ENCODE measurements at places on chromosomes 2 and 18.

DNA sequence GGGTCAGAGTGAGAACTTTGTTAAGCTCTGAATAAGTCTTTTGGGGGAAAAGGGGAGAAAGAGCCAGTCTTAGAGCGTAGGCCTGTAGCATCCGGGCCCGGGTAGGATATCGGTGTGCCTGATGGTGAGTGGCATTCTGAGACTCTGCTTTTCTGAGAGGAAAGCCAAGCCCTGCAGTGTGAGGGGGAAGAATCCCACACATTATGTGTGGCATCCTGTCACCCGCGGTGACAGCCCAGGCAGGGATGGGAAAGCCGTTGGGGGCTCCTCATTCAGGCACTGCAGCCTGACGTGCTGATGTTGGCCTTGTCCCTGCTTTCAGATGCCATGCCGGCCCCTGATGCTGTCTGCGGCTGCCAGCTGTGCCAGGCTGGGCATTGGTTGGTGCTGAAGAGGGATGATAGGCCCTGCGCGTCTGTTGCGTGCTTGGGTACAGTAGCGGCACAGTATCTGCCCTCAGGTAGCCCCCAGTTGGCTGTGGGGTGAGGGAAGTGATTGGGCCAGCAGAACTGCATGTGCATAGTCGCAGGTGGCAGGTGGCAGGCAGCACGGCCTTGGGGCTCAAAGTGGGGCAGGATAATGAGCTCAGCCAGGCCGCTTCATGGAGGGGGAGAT lies 37.6 kb downstream of the GLI2 start:
- no peak for DNase-seq

DNA sequence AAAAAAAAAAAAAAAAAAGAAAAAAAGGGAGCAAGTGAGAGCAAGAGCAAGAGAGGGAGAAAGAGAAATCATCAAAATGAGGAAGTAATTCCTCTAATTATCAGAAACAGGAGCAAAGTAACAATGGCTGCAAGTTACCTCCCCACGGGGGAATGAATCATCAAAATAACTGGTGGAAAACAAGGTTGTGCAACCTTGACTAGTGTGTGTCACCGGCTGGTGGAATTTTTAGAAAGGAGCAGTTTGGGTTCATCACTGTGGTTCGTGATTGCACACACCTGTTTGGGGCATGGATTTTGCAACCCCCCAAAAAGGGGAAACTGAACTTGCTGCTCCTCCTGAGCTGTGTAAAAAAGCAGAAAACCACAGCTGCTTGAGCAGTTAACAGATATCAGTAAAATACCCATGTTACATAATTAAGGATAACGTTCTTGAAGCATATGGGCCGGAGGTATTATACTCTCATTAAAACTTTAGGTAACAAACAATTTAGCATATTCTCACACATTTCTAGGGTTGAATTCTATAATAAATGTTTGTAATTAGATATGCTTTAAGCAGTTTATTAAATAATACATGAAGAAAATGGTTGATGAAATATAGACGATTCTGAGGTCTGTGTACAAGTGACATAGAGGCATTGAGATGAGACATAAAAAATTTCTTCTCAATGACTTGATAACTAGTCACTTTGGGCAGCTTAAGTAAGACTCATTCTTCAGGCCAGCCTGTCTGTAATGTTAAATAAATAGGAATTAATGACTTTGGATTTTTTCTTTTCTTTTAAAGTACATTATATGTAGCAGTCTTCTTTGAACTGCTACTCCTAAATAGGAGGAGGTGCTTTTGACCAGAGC lies 184.2 kb upstream of the ZEB2 start:
- DNase-seq: no peak

- no peak for DNase-seq
Observed at GRCh38 chr2:9287400-9288045, 80.9 kb downstream of the ASAP2 start.

GRCh38 chr2:238696331-238696730 lies 151.6 kb upstream of the TWIST2 start:
- no peak for DNase-seq

GRCh38 chr2:100630473-100630977 lies 67.7 kb downstream of the PDCL3 start:
- no peak for DNase-seq

GRCh38 chr18:78772360-78773302 lies 207.0 kb upstream of the SALL3 start:
- DNase-seq: no peak

DNA sequence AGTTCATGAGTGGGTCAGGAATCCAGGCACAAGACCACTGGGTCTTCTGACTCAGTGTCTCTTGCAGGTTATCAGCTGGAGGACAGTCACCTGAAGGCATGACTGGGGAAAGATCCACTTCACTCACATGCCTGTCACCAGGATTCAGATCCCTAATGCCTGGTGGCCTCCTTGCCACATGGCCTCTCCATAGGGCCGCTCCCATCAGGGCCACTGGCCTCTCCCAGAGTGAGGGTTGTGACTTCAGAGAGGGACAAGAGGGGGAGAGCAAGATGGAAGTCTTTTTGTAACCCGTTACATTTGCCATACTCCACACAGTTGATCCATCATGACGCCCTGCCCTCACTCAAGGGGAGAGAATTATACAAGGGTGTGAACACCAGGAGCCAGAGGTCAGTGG lies 13.0 kb upstream of the OTOS start:
- no peak for DNase-seq

DNA sequence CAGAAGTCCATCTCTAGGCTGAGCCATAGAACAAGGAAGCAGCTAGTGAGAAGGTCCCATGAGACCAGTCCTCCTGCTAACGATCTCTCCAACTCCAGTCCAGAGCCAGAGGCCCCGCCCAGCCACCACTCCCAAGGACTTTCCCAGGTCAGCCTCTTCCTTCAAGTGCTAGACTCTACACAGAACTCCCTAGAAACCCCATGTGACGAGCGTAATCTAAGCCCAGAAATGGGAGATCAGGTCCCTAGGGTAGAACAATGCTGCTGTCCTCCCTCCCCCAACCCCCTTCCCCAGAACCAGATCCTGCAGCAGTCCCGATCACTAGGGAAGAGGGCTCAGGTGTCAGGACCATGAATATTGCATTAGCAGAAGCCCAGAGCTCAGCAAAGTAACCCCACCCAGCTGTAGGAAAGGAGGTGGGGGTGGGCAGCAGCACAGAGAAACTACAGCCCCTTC lies 6.9 kb downstream of the DCTN1 start:
- DNase-seq: no peak

DNA sequence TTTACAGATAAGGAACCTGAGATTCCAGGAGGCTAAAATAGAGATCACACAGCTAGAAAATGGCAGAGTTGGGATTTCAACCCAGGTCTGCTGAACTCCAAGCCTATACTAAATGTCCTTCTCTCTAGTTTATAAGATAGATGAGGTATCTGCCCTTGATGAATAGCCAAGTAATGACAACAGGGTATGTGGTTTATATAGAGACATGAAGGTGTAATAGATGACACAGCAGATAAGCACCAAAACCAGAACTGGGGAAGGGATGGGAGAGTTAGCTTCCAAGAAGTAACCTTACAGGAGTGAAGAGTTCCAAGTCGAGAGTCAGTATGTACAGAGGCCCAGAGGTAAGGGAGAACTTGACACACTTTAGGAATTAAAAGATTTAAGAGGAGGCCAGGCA lies 104.7 kb upstream of the UBXN4 start:
- no peak for DNase-seq

GRCh38 chr18:2154278-2154677 lies 417.0 kb downstream of the METTL4 start:
- no peak for DNase-seq

GRCh38 chr2:41803361-41803760 lies 244.5 kb upstream of the PKDCC start:
- DNase-seq: no peak

GRCh38 chr2:238418196-238418998 lies 8.3 kb upstream of the ASB1 start:
- DNase-seq: no peak

- DNase-seq: no peak
Observed at GRCh38 chr2:85111819-85112281, 21.3 kb upstream of the TCF7L1 start.

- no peak for DNase-seq
Observed at GRCh38 chr2:104572834-104573233, 281.1 kb upstream of the POU3F3 start.

DNA sequence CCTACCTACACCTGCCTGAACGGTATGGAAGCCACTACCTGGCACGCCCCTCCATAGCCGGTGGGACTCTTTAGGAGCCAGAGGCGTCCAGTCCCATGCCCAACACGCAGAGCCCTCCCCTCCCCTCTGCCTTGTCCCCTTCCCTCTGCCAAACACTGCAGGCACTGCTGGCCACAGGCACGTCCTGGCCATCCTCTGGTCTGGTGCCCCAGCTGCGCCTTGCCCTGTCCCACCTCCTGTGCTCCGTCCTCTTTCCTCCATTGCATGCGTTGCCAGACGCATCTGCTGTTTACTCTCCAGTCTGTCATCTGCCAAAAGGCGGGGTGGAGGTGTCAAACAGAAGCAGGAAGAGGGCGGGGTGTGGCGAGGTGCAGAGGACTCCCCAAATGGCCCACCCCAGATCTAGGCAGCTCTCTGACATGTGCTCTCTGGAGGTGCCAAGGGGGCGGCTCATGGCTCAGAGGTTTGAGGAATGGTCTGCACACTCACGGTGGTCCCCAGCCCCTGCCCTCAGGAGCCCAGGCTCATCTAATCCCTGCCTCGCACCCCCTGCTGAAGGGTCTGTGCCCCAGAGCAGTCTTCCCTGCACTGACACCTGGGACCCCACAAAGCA lies 45.1 kb downstream of the HS6ST1 start:
- DNase-seq: no peak

Data from midbrain (tissue), 1 donor.